ENCODE measurements at places on chromosomes 1 and 21. TPM values are rescaled to one million over a fixed set of nuclear protein-coding genes. Genes with fewer than 3 reads are reported as not detected.

Gene EFNA3
- 0.77 TPM for total RNA-seq

Gene OR2L3
- total RNA-seq, result not detected

Gene NBPF6
- not detected for total RNA-seq

Gene CFAP57
- not detected for total RNA-seq

Gene SLC9C2
- not detected for total RNA-seq

Gene CLCN6
- 19.9 TPM for total RNA-seq

Gene KRTAP19-3
- total RNA-seq, result not detected
